ENCODE measurements at places on chromosomes 6 and 20.

DNA sequence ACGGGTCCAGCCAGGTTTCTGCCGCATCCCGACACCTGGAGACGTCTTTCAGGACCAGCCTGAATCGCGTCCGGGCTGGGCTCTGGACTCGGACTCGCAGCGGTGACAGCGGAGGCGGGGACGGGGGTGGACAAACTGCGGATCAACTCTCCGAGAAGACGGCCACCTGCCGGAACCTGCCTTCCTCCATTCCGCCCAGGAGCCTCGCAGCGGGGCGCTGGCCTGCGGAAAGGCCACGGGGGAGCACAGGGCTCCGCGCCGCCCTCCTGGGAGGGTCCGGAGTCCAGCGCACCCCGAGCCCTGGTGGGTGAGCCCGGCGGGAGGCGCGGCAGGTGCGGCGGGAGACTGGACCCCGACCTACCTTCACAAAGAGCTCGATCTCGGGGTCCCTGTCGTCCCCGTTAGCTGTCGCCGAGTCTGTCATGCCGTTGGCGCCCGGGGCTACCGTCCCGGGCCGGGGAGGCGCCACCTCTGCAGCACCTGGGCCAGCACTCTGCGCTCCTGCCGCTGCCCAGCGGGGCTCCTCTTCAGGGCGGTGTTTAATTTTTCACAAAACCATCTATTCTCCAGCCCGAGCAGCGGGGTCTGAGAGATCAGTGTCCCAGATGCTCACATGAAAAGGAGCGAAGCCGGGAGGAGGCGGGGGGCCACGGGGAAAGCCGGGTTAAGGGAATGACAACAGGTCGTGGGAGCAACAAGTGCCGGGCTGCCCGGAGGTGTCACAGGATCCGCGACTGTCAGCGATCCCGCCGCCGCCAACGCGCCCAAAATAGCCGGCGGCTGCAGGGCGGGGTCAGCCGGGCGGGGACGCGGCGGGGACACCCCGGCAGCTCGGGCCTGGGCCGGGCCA lies at the start of gene CLIC5:
CLIC5 (minus strand) TSS at position 742 of the 850 bp plus-strand sequence; CDS start at position 424, 318 bp downstream.
- DNase-seq = no peak

DNA sequence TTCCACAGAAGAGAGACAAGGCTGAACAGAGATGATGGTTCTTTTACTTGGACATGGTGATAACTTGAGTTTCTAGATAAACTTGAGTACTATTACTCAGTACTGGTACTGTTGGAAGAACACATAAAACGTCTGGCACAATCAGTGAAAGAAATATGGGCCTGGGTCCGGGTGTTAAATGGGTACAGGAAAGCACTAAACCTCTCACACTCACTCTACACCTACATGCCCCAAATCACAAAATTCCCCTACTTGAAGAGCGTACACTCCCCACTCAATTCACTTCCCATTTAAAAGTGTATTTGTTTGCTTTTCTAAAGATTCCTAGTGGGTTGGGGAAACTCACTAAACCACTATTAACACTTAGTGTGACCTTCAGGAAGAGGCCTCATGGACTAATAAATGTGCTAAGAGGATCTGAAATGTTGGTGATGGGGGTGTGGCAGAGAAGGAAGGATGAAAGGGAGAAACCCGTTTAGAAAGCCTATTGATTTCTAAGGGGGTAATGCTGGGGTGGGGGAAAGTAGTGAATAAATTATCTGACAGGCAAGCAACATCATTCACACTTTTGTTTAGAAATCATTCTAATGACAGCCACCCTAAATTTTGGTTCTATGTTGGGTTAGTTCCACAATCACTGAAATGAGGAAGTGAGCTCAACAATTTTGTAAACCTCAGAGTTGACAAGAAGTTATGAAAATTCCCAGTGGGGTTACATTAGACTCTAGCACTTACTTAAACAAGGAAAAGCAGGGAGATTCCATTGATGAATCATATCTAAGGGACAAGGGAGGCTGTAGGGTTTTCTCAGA lies 222.6 kb upstream of the MARCKS start:
- DNase-seq = no peak

- no peak for DNase-seq
Observed at GRCh38 chr20:9027626-9028025, 41.3 kb upstream of the PLCB4 start.

- DNase-seq = no peak
Observed at GRCh38 chr6:106628658-106629102, 618 bp downstream of the RTN4IP1 start.

- no peak for DNase-seq
Observed at GRCh38 chr6:144481527-144481926, 196.4 kb downstream of the UTRN start.

DNA sequence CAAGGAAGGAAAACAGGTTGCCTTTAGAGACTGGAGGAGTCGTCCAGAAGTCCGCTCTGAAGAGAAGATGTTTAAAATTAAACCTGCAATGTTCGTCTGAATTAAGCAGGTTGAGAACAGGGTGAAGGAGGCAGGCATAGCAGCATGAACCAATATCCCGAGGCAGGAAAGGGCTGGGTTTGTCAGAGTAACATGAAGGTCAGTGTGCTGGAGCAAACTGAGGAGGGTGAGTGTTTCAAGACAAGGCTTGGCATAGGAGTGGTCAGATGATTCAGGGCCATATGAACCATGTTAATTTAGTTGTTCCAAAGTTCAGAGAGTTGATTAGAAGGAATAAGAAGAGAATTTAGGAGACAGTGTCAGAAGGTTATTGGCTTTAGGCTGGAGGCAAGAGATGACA lies 93.3 kb downstream of the UTRN start:
- no peak for DNase-seq

DNA sequence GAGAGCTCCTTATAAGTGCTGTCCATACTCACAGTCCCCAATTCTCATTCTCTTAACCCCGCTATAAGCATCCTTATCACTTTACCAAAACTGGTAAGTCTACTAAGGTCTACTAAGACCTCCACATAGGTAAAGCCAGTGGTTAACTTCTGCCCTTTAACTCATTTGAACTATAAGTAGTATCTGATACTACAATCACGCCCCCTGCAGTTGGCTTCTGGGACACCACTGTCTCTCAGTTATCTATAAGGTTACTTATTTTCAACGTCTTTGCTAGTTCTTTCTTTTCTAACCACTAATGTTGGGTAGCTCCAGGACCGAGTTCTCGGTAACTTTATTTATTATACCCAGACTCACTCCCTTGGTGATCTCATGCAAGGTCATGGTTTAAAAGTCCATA lies 142.6 kb downstream of the ARHGAP18 start:
- DNase-seq = no peak

GRCh38 chr6:43014434-43014909 lies 423 bp downstream of the KLHDC3 start:
- DNase-seq = no peak

DNA sequence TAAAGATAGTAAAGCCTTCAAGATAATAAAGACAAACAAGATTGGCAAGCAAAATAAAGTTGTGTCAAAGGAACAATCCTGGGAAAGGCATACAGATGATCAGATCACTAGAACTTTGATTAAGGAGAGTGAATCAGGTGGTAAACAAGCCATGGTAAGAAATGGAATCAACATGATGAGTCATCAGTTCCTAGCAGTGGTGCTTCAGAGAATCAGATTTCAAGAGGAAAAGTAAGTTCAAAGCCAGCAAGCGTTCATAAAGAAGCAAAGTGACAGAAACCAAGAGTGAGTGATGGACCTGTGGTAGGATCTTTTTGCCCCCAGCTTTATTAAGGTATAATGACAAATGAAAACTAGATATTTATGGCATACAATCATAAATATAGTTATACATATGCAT lies 340.4 kb downstream of the TPBG start:
- no peak for DNase-seq

DNA sequence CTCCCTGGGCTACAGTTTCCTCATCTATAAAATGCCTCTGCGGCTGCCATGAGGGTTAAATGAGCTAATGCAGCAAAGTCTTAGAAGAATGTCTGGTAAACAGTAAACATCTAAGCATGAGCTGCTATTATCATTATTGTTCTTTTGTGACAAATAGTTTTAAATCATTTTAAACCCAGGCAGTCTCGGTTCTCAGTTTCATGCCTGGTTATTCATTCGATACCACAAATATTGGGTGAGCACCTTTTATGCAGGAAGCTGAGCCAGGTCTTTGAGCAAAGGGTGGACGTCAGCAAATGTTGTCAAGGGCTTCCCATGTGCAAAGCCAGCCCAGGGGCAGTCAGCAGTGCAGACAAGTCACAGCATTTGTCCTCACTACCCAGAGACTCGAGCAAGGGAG lies 128.7 kb downstream of the NFATC2 start:
- DNase-seq = no peak

DNA sequence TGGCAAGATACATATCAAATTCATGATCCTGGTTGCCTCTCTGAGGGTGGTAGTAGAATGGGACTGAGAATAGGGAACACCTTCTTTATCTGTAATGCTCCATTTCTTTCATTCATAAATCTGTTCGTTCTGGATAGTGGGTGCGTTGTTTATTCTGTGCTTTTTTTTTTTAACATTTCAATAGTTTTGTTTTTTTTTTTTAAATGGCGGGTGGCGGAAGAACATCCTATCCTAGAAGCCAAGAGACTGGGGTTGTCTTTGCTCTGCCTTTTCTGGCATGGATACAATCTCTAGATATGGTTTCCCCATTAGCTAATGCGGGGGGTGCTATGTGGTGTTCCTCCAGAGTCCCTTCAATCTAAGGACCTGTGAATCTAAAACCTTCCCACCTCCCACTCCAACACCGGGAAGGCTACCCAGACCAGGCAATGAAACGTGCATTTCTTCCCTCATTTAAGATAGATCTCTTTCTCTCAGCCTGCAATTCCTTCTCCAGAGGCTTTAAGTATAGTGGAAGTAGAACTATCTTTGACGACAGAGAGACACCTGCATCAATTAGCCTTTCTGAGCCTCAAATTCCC lies 883 bp upstream of the CCDC28A start:
- DNase-seq = no peak

DNA sequence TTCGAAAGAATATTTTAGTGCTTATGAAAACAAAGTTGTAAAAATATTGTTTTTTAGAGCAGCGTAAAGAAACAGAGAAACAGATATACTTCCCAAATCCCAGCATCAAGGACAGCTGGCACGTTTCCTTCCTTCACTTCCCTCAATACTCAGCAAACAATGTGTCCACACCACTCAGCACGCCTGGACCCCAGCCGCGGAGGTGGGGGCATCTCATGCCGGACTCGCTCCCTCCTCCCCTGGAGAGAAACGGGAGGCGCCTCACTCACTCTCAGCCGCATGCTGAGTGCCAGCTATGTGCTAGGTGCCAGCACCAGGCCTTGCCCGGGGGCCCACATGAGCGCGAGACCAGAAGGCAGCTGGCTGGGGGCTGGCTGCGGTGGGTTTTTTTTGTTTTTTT lies 34.7 kb downstream of the SLC2A4RG start:
- no peak for DNase-seq

- DNase-seq = no peak
Observed at GRCh38 chr6:72826744-72827438, 205.0 kb downstream of the KCNQ5 start.

- no peak for DNase-seq
Observed at GRCh38 chr6:6494677-6495076, 93.8 kb upstream of the LY86 start.

GRCh38 chr6:134821397-134821796 lies 128.5 kb downstream of the ALDH8A1 start:
- DNase-seq = no peak

DNA sequence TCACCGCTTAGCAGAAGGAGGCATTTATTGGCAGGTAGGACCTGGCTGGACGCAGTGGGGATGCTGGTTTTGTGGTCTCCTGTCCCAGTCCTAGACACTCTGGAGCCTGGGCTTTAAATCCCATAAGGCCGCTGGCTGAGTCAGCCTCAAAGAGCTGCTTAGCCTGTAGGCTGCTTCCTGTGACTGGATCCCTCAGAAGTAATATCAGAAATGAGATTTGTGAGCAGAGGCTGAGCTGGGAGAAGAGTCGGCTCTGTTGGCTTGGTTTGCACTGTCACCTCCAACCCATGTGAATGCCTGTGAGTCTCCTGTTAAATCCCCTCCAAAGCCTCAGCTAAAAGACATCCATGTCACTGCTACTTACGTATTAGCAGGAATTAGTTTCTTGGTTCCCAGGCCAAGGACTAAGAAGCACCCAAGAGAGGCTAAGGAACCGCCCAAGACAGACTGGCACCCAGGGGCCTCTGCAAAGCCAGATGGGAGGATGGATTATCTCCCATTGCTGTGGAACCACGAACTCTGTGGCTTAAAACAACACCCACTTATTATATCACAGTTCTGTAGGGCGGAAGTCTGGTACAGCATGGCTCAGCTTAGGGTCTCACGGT lies 289.4 kb downstream of the CDC5L start:
- no peak for DNase-seq

DNA sequence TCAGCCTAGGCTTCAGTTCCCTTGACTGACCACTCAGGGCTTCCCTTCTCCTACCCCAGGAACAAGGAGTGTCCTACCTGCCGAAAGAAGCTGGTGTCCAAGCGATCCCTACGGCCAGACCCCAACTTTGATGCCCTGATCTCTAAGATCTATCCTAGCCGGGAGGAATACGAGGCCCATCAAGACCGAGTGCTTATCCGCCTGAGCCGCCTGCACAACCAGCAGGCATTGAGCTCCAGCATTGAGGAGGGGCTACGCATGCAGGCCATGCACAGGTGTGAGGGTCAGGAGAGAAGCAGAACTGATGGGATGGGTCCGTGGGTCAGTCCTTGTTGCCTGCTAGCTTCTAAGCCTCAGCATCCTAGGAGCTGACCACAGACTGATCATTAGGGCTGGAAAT lies 1.6 kb downstream of the RING1 start:
- DNase-seq = no peak
